ENCODE measurements at places on chromosomes 1 and 21.

DNA sequence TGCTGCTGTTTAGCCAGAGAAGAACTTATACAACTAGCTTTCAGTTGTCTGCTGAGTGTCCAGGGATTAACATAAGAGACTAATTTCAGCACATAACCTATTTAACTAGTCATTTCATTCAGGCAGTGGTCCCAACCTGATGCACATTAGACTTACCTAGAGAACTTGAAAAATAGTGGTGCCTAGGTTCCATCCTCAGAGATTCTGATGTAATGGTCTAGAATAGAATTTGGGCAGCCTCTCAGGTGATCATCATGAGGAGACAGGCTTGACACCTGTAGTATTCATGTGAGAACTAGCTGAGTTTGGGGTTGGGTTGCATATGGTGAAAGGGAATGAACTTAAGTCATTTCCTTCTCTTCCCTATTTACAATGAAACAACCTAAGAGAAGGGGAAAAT is 24.8 kb downstream of the CNST start:
- no peak for DNase-seq

GRCh38 chr1:221520250-221520649 is 221.6 kb downstream of the DUSP10 start:
- DNase-seq, result no peak

GRCh38 chr1:26996024-26996423 is 2.5 kb downstream of the TRNP1 start:
- DNase-seq, result no peak

- no peak for DNase-seq
These were observed 6.2 kb upstream of the ERO1B start for GRCh38 chr1:236287757-236288619.

DNA sequence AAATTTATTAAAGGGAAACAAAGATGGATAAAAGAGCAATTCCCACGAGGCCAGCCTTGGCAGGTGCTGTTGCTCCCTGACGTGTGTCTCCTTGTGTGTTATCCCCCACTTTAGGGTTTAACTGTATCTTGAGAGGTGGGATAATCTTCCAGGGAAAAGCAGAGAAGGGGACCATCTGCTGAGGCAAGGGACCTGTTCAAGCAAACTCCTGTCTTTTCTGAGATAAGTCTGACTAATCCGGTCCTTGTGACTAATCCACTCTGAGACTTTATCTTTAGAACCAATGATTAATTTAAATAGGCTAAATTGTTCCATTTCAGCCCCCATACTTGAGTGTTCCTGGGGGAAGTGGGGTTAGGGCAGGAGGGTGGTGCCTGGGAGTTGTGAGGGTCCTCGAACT is 163.6 kb downstream of the CAMTA1 start:
- DNase-seq, result no peak

GRCh38 chr1:107750364-107750959 is 214.5 kb downstream of the VAV3 start:
- DNase-seq, result peak; percentile 35

Data from activated CD4-positive, alpha-beta T cell treated with anti-CD3 and anti-CD28 coated beads for 24 hours (primary cell).